ENCODE measurements at places on chromosomes 5 and 9. TPM values are rescaled to one million over a fixed set of nuclear protein-coding genes. Genes with fewer than 3 reads are reported as not detected.

GRCh38 chr9:6525326-6526045 is 112.5 kb downstream of the UHRF2 start:
- no peak for DNase-seq

- DNase-seq, result no peak
Measured at GRCh38 chr9:132978451-132979131, at the start of gene GFI1B. Gene GFI1B, plus strand, starts transcription at chr9:132978694. Its CDS starts 7,985 bp downstream, at chr9:132986679.

DNA sequence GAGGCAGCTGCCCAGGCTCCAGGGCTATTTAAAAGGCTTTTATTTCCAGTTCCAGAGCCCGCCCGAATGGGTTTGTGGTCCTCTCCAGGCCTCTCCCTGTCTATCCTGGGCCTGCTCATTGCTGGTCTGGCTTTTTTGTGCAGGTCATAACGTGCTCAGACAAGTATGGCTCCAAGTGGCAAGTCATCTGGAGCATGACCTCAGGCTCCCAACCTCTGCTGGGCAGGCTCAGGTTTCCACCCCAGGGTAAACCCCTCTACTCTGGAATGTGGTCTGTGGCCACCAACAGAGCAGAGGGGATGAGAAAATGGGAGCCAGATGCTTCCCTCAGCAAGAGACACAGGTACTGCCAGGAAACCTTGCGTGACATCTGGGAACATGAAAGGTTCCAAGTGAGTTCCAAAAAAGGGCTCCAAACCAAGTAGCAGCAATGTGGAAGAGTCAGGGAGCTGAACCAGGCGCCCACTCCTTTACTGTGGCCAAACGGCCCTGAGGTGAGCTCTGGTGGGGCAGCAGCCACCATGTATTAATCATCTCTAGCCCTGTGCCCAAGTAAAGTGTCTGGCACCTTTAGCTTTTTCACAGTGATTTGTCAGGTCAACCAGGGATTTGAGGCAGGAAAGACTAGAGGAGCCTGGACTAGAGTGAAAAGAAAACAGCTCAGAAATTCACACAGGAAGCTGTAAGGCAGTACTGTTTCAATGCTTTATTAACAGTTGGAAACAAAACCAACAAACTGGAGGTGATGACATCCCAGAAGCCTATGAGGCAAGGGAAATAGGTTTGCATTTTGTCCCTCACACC is 25.7 kb downstream of the PCDHGC5 start:
- DNase-seq, result no peak

- DNase-seq, result no peak
Measured at GRCh38 chr9:22383718-22384117, 62.9 kb upstream of the DMRTA1 start.

GRCh38 chr5:66285343-66285922 is 141.3 kb downstream of the SREK1 start:
- no peak for DNase-seq

- DNase-seq, result no peak
Measured at GRCh38 chr5:88673253-88674105, 209.5 kb downstream of the MEF2C start.

GRCh38 chr9:130444565-130445221 is at the start of gene ASS1:
Gene ASS1, plus strand, starts transcription at chr9:130444961. Its CDS starts 7,268 bp downstream, at chr9:130452229.
- peak; percentile 32 for DNase-seq

GRCh38 chr5:133756036-133756435 is 143.7 kb upstream of the FSTL4 start:
- DNase-seq, result no peak

DNA sequence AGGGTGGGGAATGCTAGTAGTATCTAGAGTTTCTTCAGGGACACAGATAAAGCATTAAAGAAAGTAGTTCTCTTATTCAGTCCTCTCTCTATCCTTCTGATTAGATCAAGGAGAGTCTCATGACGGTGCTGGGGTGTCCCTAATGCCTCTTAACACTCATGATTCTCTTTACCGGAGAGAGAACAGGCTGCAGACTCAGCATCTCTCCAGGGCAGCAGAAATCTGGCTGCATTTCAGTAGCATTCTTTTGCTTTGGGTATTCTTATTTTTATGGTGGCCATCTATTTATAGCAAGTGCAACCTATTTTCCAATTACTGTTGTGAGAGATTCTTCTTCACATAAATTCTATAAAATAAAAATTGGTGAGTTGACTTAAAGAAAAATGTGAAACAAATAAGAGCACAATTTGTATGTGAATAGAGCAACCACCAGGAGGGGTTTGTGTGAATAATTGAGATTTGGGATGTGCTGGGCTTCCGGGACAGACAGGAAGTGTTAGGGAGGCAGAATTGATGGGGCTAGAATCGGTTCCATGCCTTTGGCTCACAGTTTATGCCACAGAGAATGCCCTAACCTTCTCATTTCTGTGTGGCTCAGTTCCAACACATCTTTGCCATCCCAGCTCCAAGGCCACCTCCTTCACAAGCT is 23.8 kb upstream of the BOD1 start:
- DNase-seq, result no peak

DNA sequence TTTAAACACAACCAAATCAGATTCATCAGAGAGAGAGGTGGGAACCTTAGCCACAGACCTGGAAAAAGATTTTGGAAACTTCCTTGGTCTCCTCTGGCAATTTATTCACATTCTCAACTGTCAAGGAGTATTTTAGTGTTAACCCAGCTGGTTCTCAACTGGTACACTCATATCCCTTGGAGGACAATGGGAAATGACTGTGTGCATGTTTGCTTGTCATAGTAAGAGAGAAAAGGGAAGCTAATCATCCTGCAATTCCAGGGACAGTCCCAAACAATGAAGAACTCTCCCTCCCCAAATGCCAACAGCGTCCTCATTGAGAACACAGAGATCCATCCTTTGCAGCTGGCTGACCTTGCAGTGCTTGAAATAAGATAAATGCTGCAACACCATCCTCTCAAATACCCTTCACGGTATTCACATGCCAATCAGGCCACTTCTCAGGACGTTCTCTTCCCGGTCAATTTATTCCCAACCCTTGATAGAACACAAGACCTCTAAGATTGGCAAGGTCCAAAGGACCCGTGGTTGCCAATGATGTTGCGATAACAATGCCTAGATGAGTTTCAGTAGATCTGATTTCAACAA is 75.5 kb downstream of the EPB41L4B start:
- peak; percentile 44 for DNase-seq

DNA sequence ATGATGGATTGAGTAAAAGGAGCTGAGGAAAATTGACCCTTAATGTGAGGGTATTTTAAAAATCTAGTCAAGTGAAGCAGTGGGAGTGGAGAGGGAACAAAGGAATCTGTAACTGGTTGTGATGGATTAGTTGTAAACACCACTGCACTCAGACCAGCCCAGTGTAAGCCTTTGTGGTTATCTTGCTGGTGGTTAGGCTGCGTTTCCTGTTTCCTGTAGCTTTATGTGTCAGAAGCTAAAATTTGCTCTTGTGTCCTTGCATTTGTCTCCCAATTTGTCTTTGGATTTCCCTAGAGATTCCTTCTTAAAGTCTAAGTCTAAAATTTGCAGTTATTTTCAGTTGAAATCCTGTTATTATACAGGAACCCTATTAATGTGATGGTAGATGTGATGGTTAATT is 6.3 kb downstream of the IFNA21 start:
- peak; percentile 5 for DNase-seq

DNA sequence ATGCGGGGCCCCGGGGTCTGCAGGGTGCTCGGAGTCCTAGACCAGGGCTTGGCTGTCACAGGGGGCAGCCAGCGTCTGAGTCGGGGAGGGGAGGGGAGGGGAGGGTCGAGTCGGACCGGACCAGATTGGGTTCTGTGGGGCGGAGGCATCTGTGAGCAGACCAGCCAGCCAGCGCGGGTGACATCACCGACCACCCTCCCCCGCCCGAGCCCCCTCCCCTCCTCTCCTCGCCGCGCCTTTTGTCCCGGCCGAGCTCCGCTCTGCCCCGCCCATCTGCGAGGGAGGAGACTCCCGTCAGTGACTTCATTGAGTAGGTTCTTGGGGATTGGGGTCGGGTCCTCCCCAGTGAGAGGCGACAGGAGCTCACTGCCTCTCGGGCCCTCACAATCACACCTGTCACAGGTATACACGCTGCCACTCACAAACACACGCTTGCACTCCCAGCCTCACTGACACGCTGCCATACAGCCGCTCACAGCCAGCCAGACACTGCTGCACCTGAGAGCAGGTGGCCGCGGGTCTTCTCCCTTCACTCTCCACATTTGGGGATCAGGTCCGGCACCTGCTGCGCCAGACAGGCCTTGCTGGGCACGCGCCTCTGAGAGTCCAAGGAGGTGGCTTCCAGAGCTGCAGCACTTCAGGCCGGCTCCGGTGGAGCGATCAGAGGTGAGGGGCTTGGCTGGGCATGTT is 546 bp downstream of the DNAJB5 start:
- peak; percentile 77 for DNase-seq

GRCh38 chr5:142363619-142363963 is 38.8 kb upstream of the SPRY4 start:
- no peak for DNase-seq

GRCh38 chr5:23367874-23368273 is 139.5 kb upstream of the PRDM9 start:
- no peak for DNase-seq

- DNase-seq, result no peak
Measured at GRCh38 chr9:88979021-88979420, 12.2 kb upstream of the S1PR3 start.

DNA sequence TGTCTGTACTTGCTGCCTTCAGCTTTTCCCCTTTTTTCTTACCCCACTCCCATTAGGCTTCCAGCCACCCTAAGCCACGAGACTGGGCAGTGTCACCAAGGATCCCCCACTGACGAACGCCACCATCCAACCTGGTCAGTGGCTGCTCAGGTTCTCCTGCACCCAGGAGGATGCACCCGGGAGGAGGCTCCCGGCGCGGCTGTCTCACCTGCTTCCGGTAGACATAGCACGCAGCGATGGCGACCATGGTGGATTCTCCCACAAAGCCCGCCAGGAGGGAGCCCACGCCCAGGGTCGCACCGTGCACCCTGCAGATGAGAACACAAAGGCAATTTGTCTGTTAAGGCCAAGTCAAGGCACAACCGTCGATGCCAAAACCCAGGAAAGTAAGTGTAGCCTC is 48.1 kb downstream of the OTULIN start:
- DNase-seq, result no peak

DNA sequence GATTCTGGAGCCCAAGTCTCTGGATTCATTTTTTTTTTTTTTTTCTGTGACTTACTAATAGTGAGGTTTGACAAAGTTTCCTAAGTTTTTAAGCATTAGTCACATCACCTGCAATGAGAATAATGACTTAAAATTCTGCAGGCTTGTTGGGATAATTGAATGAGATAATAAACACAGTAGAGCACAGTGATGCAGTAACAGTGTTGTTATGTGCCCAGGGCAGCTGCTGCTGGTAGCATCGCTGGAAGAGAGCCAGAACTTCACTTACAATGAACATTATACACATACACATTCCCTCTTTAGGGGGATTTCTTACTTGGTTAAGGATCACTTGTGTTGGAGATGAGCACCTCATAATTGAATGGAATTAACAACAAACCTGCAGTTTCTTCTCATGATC is 78.9 kb downstream of the ALDH7A1 start:
- DNase-seq, result peak; percentile 36

DNA sequence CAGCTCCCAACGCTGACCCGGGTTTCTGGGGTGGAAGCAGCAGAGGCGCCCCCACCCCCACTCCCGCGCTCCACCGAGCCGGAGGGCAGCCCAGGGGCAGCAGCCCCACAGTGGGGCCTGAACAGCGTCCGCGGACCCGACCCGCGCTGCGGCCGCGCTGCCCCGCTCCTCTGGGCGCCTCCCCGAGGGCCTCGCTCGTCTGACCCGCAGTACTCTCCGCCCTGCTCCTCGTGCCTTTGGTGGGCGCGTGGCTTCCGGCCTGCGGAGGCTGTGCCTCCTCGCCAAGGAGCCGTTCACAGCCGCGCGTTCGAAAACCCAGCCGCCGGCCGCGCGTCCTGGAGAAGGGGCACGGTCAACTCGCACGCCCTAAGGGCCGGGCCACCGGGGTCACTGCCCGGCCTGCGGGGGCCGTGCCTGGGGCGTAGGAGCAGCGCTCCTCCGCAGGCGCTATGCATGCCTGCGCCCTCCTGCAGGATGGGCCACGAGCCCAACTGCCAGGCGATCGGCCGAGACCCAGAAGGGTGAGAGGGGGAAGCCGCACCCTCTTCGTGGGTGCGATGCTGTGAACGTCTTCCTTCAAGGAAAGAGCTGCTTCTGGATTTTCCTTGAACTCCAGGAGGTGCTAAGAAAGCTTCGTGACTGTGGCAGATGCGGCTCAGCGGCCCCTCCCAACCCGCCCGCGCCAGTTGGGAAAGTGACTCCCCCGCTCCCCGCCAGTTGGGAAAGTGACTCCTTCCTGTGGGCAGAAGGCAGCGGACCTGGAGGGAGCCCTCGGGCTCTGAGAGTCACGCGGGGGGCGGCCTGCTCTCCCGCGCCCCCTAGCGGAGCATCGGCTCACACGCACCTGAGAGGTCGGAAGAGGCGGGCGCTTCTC is 82.7 kb downstream of the HSD17B3 start:
- no peak for DNase-seq

DNA sequence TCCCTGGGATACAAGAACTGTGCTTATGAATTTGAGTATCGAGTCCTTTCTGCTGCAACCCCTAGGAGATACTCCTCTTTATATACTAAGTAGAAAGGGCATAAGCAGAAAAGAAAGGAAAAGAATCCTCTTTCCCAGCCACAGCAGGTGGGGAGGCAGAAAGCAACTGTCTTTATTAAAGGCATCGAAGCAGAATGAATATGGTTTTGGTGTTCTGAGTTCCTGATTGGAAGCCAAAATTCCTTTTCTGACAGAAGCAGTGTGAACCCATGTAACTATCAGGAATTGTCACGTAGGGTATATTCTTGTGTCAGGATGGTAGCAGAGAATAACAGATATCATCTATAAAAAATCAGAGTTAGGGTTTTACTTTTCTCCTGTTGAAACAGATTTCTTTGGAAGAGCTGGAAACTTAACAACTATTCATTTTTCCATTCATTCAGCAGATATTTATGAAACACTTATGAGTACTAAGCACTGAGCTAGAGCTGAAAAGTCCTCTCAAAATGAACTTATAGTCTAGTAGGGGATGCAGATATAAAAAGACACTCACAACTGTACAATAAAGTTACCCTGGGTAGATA is 96.5 kb upstream of the LHFPL2 start:
- no peak for DNase-seq

PRR16 gene
- not detected for total RNA-seq

SLC6A19 gene
- not detected for total RNA-seq

DPYSL3 gene
- total RNA-seq, result 20.2 TPM

CKS2 gene
- total RNA-seq, result 89.4 TPM

PTGS1 gene
- 1.8 TPM for total RNA-seq

BTNL3 gene
- not detected for total RNA-seq

NPR3 gene
- total RNA-seq, result 0.38 TPM

Measured in dermis microvascular lymphatic vessel endothelial cell (primary cell).